GM23338 (cell line): ENCODE measurements at places on chromosomes 3 and 15. TPM values are rescaled to one million over a fixed set of nuclear protein-coding genes. Genes with fewer than 3 reads are reported as not detected.

The AMT gene
- 34.1 and 35.6 TPM in 2 replicates for polyA plus RNA-seq

The VEPH1 gene
- 9.6 and 15.4 TPM in 2 replicates for polyA plus RNA-seq

DNA sequence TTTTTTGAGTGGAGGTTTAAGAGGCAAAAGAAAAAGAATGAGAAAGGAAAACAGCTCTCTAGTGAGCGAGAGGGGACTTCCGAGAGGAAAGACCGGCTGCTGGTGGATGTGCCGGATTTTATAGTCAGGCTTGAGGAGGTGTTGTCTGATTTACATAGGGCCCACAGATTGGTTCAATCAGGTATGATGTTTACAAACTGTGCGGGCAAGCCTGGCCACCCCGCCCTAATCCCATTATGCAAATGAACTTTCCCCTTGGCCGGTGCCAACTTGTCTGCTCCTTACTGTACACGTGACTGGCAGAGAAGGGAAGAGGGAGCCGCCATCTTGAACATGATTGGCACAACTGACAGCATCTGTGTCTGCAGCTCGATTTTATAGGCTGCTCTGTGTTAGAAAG is 44.7 kb downstream of the FAM43A start:
- DNase-seq = peak; percentile 34
- H3K27ac ChIP-seq = no peak overlapping the region
- peaks cover 13% of the 10 kb centered on the region; the same call in 1 of the 2 replicates for H3K4me1 ChIP-seq
- H3K27me3 ChIP-seq = no peaks in the 10 kb centered on the region

DNA sequence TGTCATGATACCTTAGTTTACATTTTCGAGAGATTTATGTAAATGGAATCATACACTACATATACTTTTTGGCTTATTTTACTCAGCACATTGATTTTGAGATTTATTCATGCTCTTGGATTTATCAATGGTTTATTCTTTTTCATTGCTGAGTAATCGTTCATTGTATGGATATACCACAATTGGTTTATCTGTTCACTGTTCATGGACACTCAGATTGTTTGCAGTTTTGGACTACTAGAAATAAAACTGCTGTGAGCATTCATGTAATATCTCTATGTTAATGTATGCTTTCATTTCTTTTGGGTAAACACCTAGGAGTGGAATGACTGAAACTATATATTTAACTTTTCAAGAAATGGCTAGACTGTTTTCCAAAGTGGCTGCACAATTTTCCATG is 550.9 kb upstream of the ADAMTS9 start:
- H3K36me3 ChIP-seq = no peaks in the 10 kb centered on the region
- no peaks in the 10 kb centered on the region for H3K27me3 ChIP-seq
- no peaks in the 10 kb centered on the region for H3K4me1 ChIP-seq
- DNase-seq = no peak
- H3K27ac ChIP-seq = no peak overlapping the region

- H3K36me3 ChIP-seq = no peaks in the 10 kb centered on the region
- no peak overlapping the region for H3K27ac ChIP-seq
- H3K4me1 ChIP-seq = no peaks in the 10 kb centered on the region; the same call in 1 of the 2 replicates
- no peak overlapping the region for H3K4me3 ChIP-seq
These were observed 389.0 kb downstream of the LSAMP start for GRCh38 chr3:116056280-116056679.

- H3K27me3 ChIP-seq = no peaks in the 10 kb centered on the region
- H3K4me3 ChIP-seq = no peak overlapping the region
- H3K27ac ChIP-seq = no peak overlapping the region
- H3K36me3 ChIP-seq = no peaks in the 10 kb centered on the region
These were observed 89.3 kb downstream of the OXNAD1 start for GRCh38 chr3:16354291-16354690.

DNA sequence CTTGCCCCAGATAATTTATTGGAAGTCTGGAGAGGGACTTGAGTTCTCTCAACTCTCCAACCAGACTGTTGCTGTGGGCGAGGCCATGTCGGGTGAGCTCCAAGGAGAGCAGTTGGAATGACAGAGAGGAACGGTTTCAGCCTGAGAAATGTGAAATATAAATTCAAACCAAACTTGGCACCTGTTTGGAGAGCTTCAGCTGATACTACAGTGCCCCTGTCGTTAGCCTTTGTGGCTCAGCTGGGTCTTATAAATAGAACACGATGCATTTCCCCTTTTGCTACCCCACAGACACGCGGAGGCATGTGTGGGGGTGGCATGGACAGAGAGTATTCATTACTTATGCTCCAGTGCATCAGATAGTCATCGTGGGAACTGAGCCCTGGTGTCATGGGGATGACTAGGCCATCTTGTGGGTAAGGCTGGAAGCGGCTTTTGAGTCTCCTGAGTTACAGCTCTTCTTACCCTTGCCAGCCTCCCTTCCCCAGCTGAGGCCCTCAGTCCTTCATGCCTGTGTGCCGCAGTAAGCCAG is 15.6 kb downstream of the SMAD3 start:
- H3K27me3 ChIP-seq = no peaks in the 10 kb centered on the region
- H3K4me3 ChIP-seq = no peak overlapping the region
- H3K4me1 ChIP-seq = peaks cover 15% of the 10 kb centered on the region; the same call in 1 of the 2 replicates
- H3K27ac ChIP-seq = 0 out of 2 replicates have a peak overlapping the region, but pooled peaks have one; percentile 55

GRCh38 chr3:123783811-123784210 is 100.3 kb downstream of the MYLK start:
- no peaks in the 10 kb centered on the region; the same call in 1 of the 2 replicates for H3K4me1 ChIP-seq
- no peak overlapping the region for H3K4me3 ChIP-seq
- no peak overlapping the region for H3K27ac ChIP-seq

GRCh38 chr3:39260957-39261356 is 18.9 kb downstream of the CX3CR1 start:
- H3K27me3 ChIP-seq = no peaks in the 10 kb centered on the region
- DNase-seq = peak; percentile 61
- no peak overlapping the region for H3K4me3 ChIP-seq

DNA sequence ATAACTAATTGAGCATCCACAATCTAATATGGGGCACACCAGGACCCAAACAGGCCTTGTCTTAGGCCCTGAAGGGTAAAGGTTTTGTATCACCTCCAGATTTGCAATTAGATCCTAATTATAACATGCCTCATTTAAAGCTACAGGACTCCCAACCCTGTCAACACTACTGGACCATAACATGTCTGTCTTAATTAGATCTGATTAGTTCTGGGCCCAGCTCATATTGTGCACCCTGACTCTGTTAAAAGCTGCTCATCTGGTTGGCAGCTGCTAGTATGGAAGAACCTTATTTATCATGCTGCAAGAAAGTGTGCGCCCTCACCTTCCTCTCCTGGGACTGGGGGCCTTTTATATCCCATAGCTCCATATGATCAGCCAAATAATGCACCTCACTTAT is 457.8 kb downstream of the ROBO1 start:
- H3K4me3 ChIP-seq = no peak overlapping the region
- no peak overlapping the region for H3K27ac ChIP-seq
- H3K27me3 ChIP-seq = no peaks in the 10 kb centered on the region
- no peak for DNase-seq
- peaks cover 20% of the 10 kb centered on the region for H3K4me1 ChIP-seq
- no peaks in the 10 kb centered on the region for H3K36me3 ChIP-seq

DNA sequence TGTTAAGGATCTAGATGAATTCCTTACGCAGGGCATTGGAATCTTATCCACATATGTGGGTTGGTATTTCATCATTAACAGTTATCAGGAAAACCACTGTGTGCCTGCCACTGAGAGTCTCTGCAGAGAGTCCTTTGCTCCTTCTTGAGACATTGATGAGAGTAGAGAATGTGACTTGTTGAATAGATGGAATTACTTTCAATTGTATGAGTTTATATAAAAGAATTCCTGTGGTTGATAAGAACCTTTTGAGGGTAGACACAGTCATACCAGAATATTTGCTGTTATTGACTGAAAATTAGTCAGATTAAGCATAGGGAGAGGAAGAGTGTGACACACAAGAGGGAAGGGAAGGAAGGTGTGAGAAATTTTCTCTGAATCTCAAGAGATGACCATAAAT is 30.8 kb downstream of the ARHGEF26 start:
- H3K27me3 ChIP-seq = no peaks in the 10 kb centered on the region
- no peak overlapping the region; the same call in 1 of the 2 replicates for H3K27ac ChIP-seq
- 0 out of 2 replicates have a peak, but pooled peaks cover 11% of the 10 kb centered on the region for H3K36me3 ChIP-seq
- H3K4me3 ChIP-seq = no peak overlapping the region
